SHP77 treated with DMSO at 0.1 percent for 48 hours (cell line): ENCODE measurements at places on chromosomes 7 and 10.

DNA sequence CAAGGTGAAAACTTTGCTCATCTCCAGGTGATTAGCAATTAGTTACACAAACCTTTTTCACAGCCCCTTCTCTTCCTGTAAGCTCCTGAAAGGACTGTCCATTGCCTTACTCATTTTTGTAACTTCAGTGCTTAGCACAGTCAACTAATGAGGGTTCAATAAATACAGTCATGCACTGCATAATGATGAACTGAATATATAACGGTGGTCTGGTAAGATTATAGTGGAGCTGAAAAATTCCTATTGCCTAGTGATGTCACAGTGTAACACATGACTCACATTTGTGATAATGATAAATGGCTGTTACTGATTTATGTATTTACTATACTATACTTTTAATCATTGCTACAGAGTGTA, 12.9 kb upstream of the FAM133B start:
- no peak for DNase-seq

DNA sequence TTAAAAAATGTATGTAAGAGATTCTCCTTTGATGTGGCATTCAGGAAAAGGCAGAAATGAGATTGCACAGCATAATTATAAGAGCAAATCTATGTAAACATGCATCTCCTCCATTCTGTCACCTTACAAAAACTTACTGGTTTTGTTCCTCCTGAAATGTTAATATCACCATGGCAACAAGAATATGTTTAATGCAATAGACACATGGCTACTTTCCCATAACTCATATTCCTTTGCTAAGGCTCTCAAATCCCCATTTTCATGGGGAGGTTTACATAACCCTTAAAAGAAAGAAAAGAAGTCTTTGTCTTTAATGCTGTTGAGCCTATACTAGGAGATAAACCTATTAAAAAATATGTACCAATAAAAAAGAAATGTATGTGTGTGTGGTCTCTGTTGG, 136.2 kb downstream of the ANK3 start:
- no peak for DNase-seq

- no peak for DNase-seq
Observed at GRCh38 chr7:148570510-148570909, 20.1 kb upstream of the C7orf33 start.

DNA sequence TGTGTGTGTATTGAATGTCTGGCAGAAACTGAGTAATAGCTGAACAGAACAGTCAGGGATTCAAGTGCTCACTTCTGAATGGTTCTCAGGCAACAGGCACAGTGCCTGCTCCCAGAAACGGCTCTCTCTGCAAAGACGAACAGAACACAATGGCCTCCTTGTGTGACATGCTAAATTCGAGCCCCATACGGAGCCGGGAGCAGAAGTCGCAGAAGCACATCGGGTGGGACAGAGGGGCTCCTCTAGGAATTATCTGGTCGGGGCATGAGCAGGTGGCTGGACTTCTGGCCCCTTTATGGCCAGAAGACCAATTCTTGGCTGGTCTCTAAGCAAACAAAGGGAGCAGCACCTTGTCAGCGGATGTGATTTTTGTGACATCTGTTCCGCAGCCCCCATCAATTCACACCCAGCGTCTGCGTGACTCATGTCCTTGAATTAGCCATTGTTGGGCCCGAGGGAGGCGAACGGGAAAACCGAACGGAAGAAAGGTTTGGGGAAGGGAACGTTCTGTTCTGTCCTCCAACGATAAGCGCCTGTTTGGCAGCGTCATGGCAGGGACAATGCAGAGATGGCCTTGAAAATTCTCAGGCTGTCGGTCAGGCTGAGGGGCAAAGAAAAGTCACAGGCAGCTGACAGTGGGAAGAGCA, 47.3 kb upstream of the NPTX2 start:
- DNase-seq: no peak

GRCh38 chr10:77960829-77961329, 34.3 kb upstream of the DLG5 start:
- DNase-seq: no peak

GRCh38 chr7:68295386-68295785, 1298.8 kb downstream of the TYW1 start:
- DNase-seq: no peak

DNA sequence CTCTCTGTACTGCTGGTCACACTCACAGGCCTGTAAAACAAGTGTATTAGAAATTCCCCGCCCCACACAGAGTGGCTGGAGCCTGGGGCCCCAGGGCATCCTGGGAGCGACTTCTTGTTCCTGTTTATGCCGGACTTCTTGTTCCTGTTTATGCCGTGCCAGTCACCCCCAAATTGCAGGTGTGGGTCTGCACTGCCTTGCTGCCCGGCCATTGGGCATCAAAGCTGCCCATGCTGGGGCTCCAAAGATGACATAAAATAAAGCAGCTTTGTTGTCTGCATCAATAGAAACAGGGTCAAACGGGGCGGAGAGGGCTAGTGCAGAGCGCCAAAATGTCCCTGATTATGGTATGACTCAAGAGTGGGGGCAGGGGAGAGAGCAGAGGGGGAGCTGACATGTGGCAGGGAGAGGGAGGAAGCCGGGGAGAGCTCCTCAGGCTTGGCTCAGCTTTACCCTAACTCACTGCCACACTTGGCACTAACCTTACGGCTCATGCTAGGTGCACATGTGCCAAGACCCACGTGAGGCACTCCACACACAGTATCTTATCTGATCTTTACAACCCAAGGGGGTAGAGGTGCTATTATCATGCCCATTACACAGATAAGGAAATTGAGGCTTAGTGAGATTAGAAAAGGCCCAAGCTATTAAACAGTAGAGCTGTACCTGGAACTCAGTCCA, 98.4 kb downstream of the PIP4K2A start:
- DNase-seq: no peak

DNA sequence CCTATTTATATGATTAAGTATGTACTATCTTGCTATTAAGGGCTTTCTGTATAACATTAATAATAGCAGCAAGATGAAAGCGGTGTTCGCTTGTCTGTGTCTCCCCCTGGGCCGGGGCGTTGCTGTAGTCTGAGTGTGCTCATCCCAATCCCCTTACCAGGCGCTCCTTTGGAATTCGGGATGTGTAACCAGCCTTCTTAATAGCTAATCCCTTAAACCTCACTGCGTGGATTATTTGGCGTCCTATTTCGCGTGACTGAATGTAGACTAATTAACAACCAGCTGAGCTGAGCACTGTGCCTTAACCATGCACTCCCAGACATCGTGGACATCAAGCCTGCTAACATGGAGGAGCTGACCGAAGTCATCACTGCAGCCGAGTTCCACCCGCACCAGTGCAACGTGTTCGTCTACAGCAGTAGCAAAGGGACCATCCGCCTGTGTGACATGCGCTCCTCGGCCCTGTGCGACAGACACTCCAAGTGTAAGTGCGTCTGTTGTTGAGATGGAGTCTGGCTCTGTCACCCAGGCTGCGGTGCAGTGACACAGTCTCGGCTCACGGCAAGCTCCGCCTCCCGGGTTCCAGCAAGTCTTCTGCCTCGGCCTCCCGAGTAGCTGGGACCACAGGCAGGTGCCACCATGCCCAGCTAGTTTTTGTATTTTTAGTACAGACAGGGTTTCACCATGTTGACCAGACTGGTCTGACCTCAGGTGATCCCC, 36.6 kb downstream of the BNIP3 start:
- DNase-seq: no peak
